Neuronal stem cell (in vitro differentiated cells): ENCODE measurements at places on chromosomes 11 and 22.

DNA sequence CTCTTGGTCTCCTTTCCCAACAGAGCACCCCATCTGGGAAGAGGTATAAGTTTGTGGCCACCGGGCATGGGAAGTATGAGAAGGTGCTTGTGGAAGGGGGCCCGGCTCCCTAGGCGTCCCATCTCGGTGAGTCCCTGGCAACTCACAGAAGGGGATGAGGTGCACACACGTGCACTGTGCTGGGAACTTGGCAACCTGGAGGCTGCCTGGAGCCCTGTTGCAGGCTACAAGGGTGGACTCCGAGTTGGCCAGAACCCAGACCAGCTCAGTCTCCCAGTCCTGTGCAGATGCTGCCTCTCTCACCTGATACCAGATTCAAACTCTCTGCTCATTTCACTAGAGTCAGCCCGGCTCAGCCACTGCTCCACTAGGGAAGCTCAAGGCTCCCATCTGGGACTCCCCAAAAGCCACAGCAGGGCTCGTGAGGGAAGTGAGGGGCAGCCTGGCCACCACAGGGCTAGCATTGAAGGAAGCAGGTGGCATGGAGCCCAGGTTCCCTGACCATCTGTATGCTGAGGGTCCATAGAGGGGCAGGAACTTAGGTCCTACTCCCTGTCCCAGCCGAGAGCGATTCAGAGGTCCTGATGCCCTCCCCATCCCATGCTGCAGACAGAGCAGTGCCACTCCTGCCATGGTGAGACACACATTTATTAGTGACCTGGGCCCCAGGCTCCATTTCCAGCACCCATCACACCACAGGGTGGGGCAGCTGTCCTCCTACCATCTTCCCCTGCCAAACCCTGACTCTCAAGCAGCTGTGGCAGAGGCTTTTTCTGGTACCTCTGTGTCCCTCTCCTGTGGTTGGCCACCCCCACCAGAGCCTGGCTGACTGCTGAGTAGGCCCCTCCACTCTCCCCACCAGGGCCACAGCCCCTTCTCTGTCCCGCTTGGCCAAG is 4.0 kb downstream of the PRR33 start:
- no peak for DNase-seq

- DNase-seq, result no peak
Observed at GRCh38 chr22:39244136-39244495, 666 bp downstream of the PDGFB start.

DNA sequence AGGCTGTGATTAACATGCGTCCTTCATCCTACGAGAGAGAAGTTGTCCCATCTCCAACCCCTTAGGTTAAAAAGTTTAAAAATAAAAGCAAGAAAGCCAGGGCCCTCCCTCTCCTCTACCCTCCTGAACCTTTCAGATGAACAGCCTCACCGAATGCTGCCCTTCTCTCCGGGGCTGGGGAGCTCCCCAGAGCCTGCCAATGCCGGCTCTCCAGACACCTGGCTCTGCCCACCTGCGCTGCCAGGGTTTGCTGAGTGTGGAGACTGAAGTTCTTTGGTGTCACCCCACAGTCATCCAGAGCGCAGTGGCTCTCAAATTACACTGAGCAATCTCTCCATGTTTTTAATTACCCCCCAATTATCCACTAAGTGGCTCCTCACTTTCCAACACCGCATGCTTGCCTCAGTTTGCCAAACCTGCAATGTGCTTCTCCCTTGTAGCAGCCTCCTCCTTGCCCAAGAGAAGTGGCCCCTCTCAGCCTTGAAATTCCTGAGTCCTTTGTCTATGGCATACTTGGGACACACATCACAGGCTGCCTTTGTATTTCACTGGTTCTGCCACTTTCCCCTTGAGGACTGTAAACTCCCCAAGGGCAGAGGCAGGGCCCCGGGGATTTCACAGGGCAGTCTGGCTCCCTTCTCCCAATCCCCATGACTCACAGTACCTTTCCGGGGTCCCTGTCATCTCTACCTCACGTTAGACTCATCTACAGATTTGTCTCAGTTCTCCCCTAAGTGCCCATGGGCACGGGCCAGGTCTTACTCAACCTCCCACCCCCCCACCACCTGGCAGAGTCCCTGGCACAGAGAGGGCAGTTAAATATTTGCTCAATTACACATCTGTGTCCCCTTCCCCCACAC is 2.0 kb downstream of the MYH9 start:
- DNase-seq, result no peak

DNA sequence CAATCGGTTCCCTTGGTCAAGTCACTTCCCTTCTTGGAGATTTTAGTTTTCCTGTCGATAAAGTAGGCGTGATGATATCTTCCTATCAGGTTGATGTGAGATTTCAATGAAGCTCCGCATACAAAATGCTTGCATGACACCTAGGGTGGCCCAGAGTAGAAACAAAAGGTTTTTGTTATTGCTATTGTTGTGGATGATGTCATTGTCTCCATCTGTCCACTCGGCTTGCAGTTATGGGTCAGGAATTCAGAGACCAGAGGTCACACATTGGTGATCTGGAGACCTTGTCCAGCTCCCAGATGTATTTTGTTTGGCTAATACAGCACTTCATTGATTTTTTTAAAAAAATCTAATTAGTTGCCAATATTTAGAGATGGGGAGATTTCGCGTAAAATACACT is 382.1 kb downstream of the MN1 start:
- DNase-seq, result no peak

GRCh38 chr11:17816232-17816931 is 81.8 kb downstream of the KCNC1 start:
- DNase-seq, result no peak

- no peak for DNase-seq
Observed at GRCh38 chr11:130323452-130324450, 9.0 kb upstream of the ZBTB44 start.

DNA sequence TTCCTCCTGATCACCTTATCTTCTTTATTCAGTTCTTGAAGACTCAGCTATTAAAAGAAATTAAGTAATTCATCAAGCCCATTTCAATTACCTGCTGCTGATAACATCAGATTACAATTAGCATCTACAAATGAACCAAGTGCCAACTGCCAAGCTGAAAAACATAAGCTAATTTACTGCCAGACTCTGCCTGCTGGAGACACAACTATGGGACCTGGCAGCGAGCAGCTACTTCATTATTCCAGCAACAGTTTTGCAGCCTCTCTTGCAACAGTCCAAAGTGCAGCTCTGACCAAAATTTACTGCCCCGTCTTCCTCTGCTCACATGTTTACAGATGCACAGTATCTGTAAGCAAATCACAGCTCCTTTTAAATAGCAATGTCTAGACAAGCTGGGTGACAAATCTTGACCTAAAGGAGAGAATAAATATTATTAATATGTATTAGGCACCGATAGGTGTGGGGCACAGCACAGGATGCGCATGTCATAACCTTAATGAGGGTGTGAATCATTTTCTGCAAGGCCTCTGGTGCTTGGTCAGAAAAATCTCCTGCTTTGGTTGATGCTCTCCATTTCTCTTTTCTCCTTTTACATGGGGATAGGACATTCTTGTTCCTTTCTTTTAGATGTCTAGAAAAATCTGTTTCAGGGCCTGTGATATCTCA is 232.2 kb upstream of the PITPNB start:
- DNase-seq, result no peak

DNA sequence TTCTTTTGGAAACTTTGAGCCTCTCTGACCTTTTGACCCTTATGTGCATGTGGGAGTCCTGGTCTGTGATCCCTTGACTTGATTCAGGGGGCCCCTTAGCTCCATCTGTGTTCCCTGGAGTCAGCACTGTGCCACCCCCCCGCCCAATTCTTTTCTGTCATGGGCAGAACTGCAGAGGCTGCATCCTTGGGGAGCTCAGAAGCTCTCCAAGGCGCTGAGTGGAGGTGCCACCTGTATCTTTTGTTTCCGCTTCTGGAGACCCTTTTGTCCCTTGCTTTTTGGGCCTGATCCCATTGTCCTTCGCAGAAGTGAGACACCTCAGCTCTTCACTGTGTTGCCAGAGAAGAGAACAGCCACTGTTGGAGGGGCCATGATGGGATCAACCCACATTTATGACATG is 2.4 kb upstream of the PACS1 start:
- DNase-seq, result no peak
